Placental epithelial cell (primary cell): ENCODE measurements at places on chromosomes 6 and 20. TPM values are rescaled to one million over a fixed set of nuclear protein-coding genes. Genes with fewer than 3 reads are reported as not detected.

LAMA2 gene
- total RNA-seq = 0.65 and 0.79 TPM in 2 replicates

MOCS3 gene
- 9.4 and 14.4 TPM in 2 replicates for total RNA-seq

ZNF133 gene
- total RNA-seq = 14.9 and 21.6 TPM in 2 replicates

GNMT gene
- 0.43 TPM in 1 of 2 replicates, not detected in the other for total RNA-seq

SOX18 gene
- total RNA-seq = 0.11 TPM in 1 of 2 replicates, not detected in the other

DOK5 gene
- total RNA-seq = 0.43 and 3.1 TPM in 2 replicates

GDAP1L1 gene
- total RNA-seq = not detected in 2 replicates

LY6G6C gene
- total RNA-seq = 0.39 and 3.5 TPM in 2 replicates

HTR1B gene
- 0.65 and 5.1 TPM in 2 replicates for total RNA-seq

TAP2 gene
- total RNA-seq = 24.7 and 73.0 TPM in 2 replicates

FERMT1 gene
- 15.3 and 41.8 TPM in 2 replicates for total RNA-seq

FRMD1 gene
- not detected in 2 replicates for total RNA-seq

RAET1E gene
- total RNA-seq = not detected in 2 replicates

HAO1 gene
- total RNA-seq = not detected in 2 replicates

KCNG1 gene
- total RNA-seq = 24.3 and 50.6 TPM in 2 replicates

BPIFB2 gene
- total RNA-seq = not detected in 2 replicates

CYP24A1 gene
- total RNA-seq = 0.79 TPM in 1 of 2 replicates, not detected in the other

NDUFAF5 gene
- 15.3 and 17.0 TPM in 2 replicates for total RNA-seq

BANF2 gene
- not detected in 2 replicates for total RNA-seq

FAM162B gene
- not detected in 2 replicates for total RNA-seq

TAAR2 gene
- total RNA-seq = not detected in 2 replicates

BMP2 gene
- 0.65 and 0.79 TPM in 2 replicates for total RNA-seq

BMP5 gene
- total RNA-seq = not detected in 2 replicates

DDX27 gene
- total RNA-seq = 36.5 and 44.0 TPM in 2 replicates

SLC35D3 gene
- total RNA-seq = not detected in 2 replicates

EDN1 gene
- total RNA-seq = 45.1 and 91.0 TPM in 2 replicates

C4A gene
- 2.2 and 6.3 TPM in 2 replicates for total RNA-seq

UQCC2 gene
- total RNA-seq = 7.9 and 17.0 TPM in 2 replicates

MRAP2 gene
- 0.39 TPM in 1 of 2 replicates, not detected in the other for total RNA-seq

UST gene
- 0.87 and 2.4 TPM in 2 replicates for total RNA-seq

LPIN3 gene
- total RNA-seq = 15.6 and 21.2 TPM in 2 replicates

RALGAPB gene
- total RNA-seq = 39.7 and 44.9 TPM in 2 replicates

KIAA1755 gene
- 7.5 and 11.3 TPM in 2 replicates for total RNA-seq

FOXC1 gene
- total RNA-seq = 5.1 and 10.2 TPM in 2 replicates

SMOC2 gene
- not detected in 2 replicates for total RNA-seq

TREML4 gene
- total RNA-seq = not detected in 2 replicates

LY6G6F gene
- not detected in 2 replicates for total RNA-seq

HLA-DMA gene
- 3.1 and 6.3 TPM in 2 replicates for total RNA-seq

ADGRF5 gene
- total RNA-seq = 6.7 and 13.7 TPM in 2 replicates

WFDC2 gene
- total RNA-seq = 12.9 and 31.8 TPM in 2 replicates

RTN4IP1 gene
- total RNA-seq = 5.1 and 6.2 TPM in 2 replicates

AVP gene
- total RNA-seq = not detected in 2 replicates

RFX6 gene
- not detected in 2 replicates for total RNA-seq

DNAH8 gene
- total RNA-seq = under 0.01 TPM in 1 of 2 replicates, not detected in the other

PARD6B gene
- 9.0 and 19.6 TPM in 2 replicates for total RNA-seq

NKX2-4 gene
- total RNA-seq = not detected in 2 replicates

CST3 gene
- 91.3 and 104 TPM in 2 replicates for total RNA-seq

HSPA12B gene
- total RNA-seq = under 0.01 and 0.22 TPM in 2 replicates

TSBP1 gene
- not detected in 2 replicates for total RNA-seq

PTK6 gene
- total RNA-seq = under 0.01 and 0.22 TPM in 2 replicates

REM1 gene
- not detected in 2 replicates for total RNA-seq

STMND1 gene
- not detected in 2 replicates for total RNA-seq

TP53TG5 gene
- not detected in 2 replicates for total RNA-seq

EFCAB8 gene
- total RNA-seq = not detected in 2 replicates
